ENCODE measurements at places on chromosomes 5 and 9. TPM values are rescaled to one million over a fixed set of nuclear protein-coding genes. Genes with fewer than 3 reads are reported as not detected.
A peak's percentile ranks its signal among the peaks of the same experiment; 100 is the strongest.

Gene SPACA9
- 10.1 TPM for polyA plus RNA-seq

DNA sequence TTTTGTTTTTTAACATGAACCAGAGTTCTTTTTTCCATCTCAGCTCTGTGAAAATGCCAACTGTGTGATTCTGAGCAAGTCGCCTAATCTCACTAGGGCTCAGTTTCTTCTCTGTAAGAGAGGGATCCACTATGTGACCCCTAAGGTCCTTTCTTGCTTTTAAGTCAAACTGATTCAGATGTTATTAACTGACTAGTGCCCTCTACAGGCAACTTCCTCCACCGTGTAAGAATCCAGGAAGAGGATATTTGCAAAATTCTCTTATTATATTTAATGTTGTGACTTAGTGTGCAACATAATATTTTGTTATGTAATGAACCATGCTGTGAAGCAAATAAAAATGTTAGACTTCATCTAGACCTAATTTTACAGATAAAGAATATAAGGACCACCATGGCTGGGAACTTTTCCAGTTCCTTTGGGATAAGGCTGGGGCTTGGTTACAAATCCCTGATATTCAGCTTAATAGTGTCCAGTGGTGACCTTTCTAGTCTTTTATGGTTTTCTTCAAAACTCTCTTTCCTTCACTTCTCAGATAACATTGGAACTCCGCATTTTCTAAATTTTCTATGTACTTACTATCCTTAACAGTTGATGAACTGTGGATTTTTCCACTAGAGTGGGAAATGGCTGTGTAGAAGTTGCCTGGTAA is 244.7 kb downstream of the PIK3R1 start:
- DNase-seq, result no peak

Gene FAM153A
- polyA plus RNA-seq, result 0.25 TPM

GRCh38 chr9:131273856-131274673 is 2.2 kb downstream of the FAM78A start:
- DNase-seq, result no peak

Gene N4BP3
- 5.6 TPM for polyA plus RNA-seq

GRCh38 chr5:72541501-72542225 is 34.5 kb upstream of the ZNF366 start:
- DNase-seq, result no peak

Gene TIMD4
- 0.55 TPM for polyA plus RNA-seq

DNA sequence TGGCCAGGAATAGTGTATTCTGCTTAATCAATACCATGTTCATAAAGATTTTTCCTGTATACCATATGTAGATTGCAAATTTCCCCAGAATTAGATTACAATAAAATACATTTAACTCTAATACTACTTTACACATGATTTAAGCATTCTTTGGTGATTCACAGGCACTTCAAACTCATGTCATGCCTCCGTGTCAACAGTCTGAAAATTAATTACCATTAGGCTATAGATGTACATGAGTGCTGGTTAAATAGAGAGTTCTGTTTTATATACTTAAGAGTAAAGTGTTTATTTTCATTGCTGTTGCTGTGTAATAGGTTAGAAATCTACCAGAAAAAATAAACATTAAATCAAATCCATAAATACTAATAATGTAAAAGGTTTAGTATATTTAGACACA is 159.8 kb downstream of the ZSWIM6 start:
- DNase-seq, result no peak

DNA sequence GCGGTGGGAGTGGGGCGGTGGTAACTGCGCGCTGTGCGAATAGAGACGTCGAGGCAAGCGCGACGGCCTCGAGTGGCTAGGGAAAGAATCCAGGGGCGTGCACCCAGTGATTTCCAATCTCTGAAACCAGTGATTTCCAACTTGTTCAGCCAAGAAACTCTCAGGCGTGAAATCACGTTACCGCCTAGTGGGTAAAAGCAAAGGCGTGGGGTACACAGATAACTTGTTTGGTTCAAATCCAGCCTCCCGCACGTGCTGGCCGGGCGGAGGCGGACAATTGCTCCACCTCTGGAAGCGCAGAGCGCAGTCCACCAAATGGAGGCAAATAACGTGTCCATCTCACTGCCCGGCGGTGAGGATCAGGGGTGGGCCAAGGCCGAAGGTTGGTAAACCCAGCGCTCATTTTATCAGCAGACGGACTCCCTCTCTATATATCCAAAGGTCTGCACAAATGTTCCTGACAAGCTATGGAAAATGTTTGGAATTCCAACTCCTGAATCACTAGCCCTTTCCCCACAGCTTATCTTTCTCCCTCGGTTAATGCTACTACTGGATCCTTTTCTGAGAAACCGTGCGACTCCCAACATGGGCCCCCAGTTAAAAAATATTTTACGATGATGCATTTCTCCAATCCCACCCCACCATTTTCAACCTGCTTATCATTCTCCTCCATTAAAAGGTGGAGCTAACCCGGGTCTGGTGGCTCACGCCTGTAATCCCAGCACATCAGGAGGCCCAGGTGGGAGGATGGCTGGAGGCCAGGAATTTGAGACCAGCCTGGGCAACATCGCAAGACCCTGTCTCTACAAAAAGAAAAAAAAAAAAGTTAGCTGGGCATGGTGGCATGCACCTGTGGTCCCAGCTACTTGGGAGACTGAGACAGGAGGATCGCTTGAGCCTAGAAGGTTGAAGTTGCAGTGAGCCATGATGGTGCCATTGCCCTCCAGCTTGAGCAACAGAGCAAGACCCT is 950 bp upstream of the FNBP1 start:
- peak; percentile 31 for DNase-seq

Gene PGM5
- 40.1 TPM for polyA plus RNA-seq

GRCh38 chr9:970151-970996 is 6.1 kb upstream of the DMRT3 start:
- no peak for DNase-seq

GRCh38 chr5:174064171-174064570 is 18.7 kb downstream of the NSG2 start:
- no peak for DNase-seq

Gene AFAP1L1
- 22.8 TPM for polyA plus RNA-seq

DNA sequence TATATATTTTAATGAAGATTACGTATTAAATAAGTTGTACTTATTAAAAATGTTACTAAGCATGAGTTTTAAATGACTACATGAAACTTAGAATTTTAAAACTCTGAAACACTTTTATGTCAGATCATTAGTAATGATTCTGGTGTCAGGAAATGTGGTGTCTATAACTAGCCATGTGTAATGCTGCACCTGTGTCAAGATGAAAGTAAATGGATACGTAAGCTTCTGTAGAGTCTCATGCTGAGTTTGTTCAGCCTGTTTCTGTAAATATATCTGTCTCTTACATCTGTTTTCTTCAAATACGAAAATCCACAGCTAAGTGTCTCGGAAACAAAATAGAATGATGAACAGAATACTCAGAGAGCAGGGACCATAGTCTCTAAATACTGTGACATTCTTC is 278.0 kb upstream of the SMC2 start:
- no peak for DNase-seq

Gene SLC6A3
- polyA plus RNA-seq, result 0.58 TPM

- no peak for DNase-seq
These were observed 82.4 kb downstream of the NTRK2 start for GRCh38 chr9:84751921-84752320.

DNA sequence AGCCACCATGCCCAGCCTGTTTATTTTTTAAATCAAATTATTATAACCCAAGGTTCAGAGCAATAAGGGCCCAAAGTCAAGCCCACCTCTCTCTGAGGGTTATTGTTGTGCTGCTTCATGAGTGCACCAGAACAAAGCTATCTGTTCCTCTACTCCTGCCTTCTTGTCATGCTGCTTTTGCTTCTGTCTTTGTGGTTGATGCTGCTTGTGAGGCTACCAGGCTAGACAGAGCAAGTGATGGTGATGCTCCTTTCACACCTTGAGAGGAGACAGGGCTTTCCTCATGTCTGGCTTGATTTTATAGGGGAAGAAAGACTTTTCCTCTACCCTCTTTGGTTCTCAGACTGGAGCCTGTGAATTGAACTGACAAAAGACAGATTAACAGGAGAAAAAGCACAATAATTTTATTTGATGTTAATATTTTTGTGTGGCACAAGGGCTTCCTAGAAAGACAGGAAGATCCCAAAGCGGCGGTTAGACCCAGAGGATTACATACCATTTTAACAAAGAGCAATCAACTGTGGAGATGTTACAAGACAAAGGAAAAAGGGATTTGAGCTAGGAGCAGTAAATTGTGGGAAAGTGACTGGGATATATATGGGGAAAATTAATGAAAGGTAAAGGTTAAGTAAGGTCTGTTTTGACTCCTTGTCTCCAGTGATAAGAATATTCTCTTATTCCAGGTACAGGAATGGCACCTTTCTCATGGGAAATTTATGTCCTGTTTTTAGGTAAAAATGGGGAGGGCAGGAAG is 4.4 kb upstream of the CD180 start:
- no peak for DNase-seq

Gene SLCO6A1
- polyA plus RNA-seq, result not detected

DNA sequence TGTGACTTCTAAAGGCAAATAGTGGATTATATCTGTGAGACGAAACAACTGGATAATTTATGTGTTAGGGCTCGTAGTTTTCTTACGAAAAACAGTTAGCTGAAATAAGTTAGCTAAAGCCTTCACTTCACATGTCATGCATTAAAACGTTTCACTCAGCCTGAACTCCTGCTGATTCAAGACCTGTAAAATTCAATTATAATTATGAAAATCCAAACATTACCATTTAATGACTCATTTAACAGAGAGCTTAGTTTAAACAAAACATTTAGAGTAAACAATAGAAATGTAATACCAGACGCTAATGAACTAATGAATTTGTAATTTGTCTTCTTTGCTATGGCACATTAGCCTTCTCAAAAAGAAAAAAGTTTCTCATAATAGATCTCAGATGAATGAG is 1.7 kb downstream of the TAL2 start:
- DNase-seq, result no peak

Gene C5orf52
- polyA plus RNA-seq, result not detected

GRCh38 chr9:107994648-107995047 is 505.1 kb upstream of the KLF4 start:
- no peak for DNase-seq

GRCh38 chr5:17279487-17279886 is 62.1 kb downstream of the BASP1 start:
- DNase-seq, result no peak

Gene TRIM36
- 2.8 TPM for polyA plus RNA-seq

Gene STKLD1
- polyA plus RNA-seq, result 3.1 TPM

GRCh38 chr5:39452846-39453245 is 28.1 kb upstream of the DAB2 start:
- DNase-seq, result no peak

DNA sequence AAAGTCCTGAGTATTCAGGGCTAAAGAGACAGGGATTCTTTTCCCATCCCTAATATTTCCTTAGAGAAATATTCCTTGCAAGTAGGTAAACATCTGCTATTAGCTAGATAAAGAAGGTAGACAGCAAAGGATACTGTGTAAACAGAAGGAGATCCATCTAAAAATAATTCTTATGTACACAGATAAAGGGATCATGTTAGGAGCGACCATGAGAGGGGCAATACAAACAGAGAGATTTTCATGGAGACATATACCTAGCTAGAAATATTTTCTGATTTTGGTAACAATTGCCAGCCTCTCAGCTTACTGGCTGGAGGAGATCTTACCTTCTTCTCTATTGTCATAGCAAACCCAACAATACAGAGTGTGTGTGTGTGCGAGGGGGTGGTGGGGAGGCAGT is 184.6 kb upstream of the DMAC1 start:
- no peak for DNase-seq

- DNase-seq, result no peak
These were observed 63.6 kb downstream of the NUDT12 start for GRCh38 chr5:103498800-103499551.

Gene FOXD4L5
- polyA plus RNA-seq, result 0.14 TPM

GRCh38 chr9:69976152-69976551 is 67.5 kb upstream of the MAMDC2 start:
- no peak for DNase-seq

Data from left renal cortex interstitium (tissue), 4 donors.